Activated T-helper 2 cell treated with anti-CD3 and anti-CD28 coated beads, Interferon-gamma antibody, Interleukin-2, Interleukin-4, amounts not matched to agents 10 μg/mL and 5 μg/mL and 100 μg/mL, durations not matched to agents 14 hours and 24 hours and 36 hours (primary cell): ENCODE measurements at places on chromosomes 11 and 22. TPM values are rescaled to one million over a fixed set of nuclear protein-coding genes. Genes with fewer than 3 reads are reported as not detected.

Gene CARD16
- 5.2 and 5.8 TPM in 2 replicates for total RNA-seq

DNA sequence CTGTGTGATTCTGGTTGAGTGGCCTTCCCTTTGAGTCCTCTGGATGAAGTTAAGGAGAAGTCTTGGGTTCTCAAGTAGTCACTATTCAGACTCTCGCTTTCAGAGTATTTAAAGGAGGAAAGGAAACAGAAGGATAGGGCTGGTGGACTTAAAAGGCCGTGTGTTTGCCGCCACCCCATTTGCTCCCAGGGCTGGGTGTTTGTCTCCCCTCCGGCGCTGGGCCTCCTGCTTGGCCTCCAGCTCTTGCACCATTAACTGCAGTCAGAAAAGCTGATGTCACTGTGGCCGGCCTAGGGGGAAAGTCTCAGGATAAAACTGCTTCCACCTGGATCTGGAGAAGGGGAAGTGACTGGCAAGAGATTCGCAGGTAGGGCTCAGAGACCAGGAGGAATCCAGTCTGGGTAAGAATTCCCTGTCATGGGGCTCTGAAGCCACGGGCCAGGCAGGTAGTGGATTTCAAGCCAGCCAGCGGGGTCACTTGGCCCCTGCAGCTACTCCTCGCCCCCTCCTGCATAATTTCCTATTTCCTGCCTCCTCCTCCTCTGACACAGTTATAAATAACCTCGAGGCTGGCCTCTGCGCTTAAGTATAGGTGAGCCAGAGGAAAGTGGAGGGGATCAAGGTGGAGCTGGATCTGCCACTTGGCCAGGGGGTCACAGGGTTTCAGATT, 17.1 kb downstream of the TIMP3 start:
- H3K36me3 ChIP-seq, result no peaks in the 10 kb centered on the region
- no peak for DNase-seq
- no peak overlapping the region for H3K27ac ChIP-seq

Gene PATE2
- total RNA-seq, result not detected in 2 replicates

Gene MMP8
- total RNA-seq, result not detected in 2 replicates

DNA sequence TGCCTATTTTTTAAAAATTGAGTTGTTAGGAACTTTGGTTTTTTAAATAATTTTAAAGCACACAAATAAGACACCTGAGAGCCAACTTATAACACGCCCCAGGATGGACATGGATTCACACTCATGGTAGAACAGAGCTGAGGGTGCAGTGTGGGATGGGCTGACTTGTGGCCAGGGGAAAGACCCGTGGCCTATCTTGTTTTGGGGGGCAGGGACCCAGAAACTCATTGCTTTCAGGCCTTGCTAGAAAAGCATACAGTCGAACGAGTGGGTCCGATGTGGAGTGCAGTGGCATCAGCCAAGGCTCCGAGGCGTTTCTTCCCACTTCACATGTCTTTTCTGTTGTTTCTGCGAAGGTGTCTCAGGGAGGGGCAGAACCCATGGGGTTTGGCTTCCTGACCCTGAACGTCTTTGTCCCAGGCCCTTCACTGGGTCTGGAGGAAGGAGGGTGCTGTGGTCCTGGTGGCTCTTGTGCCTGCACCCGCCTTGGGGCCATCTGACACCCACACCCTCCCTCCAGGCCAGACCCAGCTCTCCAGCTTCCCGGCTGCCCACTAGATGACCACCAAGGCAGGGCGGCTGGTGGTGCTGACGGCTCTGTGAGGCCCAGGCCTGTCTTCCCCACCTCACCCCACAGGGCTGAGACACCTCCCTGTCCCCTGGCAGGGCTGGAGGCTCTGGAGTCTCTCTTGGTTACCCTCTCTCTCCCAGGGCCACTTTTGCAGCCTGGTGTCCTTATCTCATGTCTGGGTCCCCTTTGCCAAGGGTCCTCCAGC, 120.8 kb downstream of the KCNQ1 start:
- H3K36me3 ChIP-seq, result no peaks in the 10 kb centered on the region
- no peaks in the 10 kb centered on the region for H3K27me3 ChIP-seq
- H3K27ac ChIP-seq, result no peak overlapping the region
- no peak for DNase-seq
- H3K4me3 ChIP-seq, result no peak overlapping the region
- H3K4me1 ChIP-seq, result no peaks in the 10 kb centered on the region
